Right lobe of liver (tissue), 6 donors: ENCODE measurements at places on chromosomes 5 and 9. TPM values are rescaled to one million over a fixed set of nuclear protein-coding genes. Genes with fewer than 3 reads are reported as not detected.

Gene PCDHB12
- total RNA-seq = 0.31 TPM

- H3K27me3 ChIP-seq = no peaks in the 10 kb centered on the region
- no peaks in the 10 kb centered on the region for H3K4me1 ChIP-seq
- no peak overlapping the region for H3K4me3 ChIP-seq
- no peak for DNase-seq
- no peak overlapping the region for H3K27ac ChIP-seq
Observed at GRCh38 chr5:142235050-142235797, 89.6 kb downstream of the SPRY4 start.

GRCh38 chr5:73966451-73966850 is 340.5 kb downstream of the ARHGEF28 start:
- no peaks in the 10 kb centered on the region for H3K36me3 ChIP-seq
- no peak overlapping the region for H3K4me3 ChIP-seq
- no peak overlapping the region for H3K27ac ChIP-seq

GRCh38 chr9:4970970-4971641 is 14.0 kb upstream of the JAK2 start:
- no peak overlapping the region for H3K4me3 ChIP-seq
- no peaks in the 10 kb centered on the region for H3K36me3 ChIP-seq
- H3K4me1 ChIP-seq = no peaks in the 10 kb centered on the region
- no peak for DNase-seq
- H3K27me3 ChIP-seq = no peaks in the 10 kb centered on the region
- H3K27ac ChIP-seq = no peak overlapping the region

DNA sequence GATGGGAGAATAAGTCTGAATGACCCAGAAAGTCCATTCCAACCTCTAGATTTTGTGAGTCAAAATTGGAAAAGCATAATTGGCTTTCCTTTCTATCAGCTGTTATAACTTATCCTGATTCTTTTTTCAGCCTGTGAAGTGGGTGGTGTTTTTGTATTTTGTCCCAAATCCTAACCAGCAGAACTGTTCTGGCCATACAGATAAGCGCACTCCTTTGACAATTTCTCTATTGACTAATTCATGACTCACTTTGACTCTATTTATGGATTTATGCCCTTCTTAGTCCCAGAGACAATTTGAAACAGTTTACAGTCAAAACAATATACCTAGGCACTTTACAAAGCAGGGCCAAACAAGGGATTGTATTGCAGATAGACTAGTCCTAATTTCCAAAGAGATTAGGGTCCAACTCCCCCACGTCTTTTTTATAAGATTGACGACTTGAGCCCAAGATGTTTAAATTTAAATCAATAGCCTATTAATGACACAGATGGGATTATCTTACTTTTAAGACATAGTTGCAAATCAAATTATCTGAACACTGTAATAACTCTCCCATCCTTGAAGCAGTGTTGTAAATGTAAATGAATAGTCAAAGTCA is 301.7 kb upstream of the SEMA6A start:
- H3K4me1 ChIP-seq = no peaks in the 10 kb centered on the region
- H3K27ac ChIP-seq = no peak overlapping the region
- DNase-seq = no peak

DNA sequence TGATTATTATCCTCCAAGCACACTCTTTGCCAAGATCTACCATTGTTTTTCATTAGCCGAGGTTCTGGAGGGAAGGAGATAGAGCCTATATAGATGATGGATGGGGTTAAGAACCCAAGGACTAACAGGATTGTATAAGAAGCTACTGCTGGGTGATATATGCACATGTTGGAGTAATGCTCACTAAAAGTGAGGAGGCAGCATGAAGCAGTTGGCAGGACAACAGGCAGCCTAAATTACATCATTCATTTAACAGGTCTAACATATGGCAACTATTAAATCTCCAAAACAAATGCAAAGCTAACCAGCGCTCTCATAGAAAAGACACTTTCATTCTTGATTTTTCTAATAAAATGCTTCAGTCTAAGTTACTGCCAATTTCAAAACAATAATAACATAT is 293.2 kb downstream of the EPB41L4A start:
- H3K27me3 ChIP-seq = no peaks in the 10 kb centered on the region
- no peak for DNase-seq
- H3K4me3 ChIP-seq = no peak overlapping the region
- no peak overlapping the region for H3K27ac ChIP-seq

Gene FOXD4L6
- total RNA-seq = not detected

Gene GIN1
- total RNA-seq = 5.2 TPM

- no peak overlapping the region for H3K27ac ChIP-seq
- no peaks in the 10 kb centered on the region for H3K27me3 ChIP-seq
- no peaks in the 10 kb centered on the region for H3K36me3 ChIP-seq
- H3K4me3 ChIP-seq = no peak overlapping the region
Observed at GRCh38 chr9:4226331-4227250, 73.3 kb downstream of the GLIS3 start.

- peaks cover 14% of the 10 kb centered on the region for H3K4me1 ChIP-seq
- no peak overlapping the region for H3K4me3 ChIP-seq
- H3K27me3 ChIP-seq = no peaks in the 10 kb centered on the region
- H3K27ac ChIP-seq = no peak overlapping the region
- H3K36me3 ChIP-seq = peaks cover 11% of the 10 kb centered on the region
Observed at GRCh38 chr9:135502873-135503321, 2.4 kb downstream of the MRPS2 start.

Gene OBP2B
- total RNA-seq = not detected

Gene CTSV
- total RNA-seq = not detected

- no peaks in the 10 kb centered on the region for H3K36me3 ChIP-seq
- no peak for DNase-seq
- no peaks in the 10 kb centered on the region for H3K27me3 ChIP-seq
- no peak overlapping the region for H3K27ac ChIP-seq
- H3K4me3 ChIP-seq = no peak overlapping the region
Observed at GRCh38 chr9:12849486-12850003, 74.7 kb downstream of the LURAP1L start.

Gene ENC1
- 4.5 TPM for total RNA-seq

- H3K4me1 ChIP-seq = no peaks in the 10 kb centered on the region
- no peak overlapping the region for H3K27ac ChIP-seq
- DNase-seq = no peak
Observed at GRCh38 chr5:73437101-73437776, 11.3 kb downstream of the FOXD1 start.

DNA sequence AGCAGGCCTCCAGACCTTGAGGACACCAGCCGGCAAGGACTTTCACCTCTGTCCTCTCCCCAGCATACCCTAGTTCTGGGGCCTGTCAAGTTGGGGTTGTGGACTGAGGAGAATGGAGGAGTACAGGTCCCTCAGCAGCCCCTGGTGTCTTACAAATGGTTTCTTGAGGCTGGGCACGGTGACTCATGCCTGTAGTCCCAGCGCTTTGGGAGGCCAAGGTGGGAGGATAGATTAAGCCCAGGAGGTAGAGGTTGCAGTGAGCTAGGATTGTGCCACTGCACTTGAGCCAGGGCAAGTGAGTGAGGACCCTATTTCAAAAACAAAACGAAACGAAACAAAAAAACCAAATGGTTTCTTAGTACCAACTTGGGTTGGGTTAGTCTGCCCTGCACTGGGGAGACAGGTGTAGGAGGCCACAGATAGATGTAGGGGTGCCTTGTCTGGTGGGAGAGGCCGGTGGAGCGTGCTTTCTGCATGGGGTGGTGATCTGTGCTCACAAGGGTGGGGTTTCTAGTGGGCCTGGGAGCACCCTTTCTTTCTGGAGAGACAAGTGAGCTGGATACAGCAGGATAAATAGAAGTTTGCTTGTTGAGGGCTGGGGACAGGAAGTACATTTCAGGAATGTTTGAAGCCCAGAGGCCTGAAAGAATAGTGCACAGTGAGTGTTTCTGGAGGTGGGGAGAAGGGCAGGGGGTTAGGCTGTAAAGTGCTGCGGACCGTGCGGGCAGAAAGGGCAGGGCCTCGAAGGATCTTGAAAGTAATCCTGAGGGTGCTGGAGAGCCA is 37.7 kb upstream of the PSD2 start:
- no peaks in the 10 kb centered on the region for H3K4me1 ChIP-seq
- DNase-seq = no peak
- no peak overlapping the region for H3K4me3 ChIP-seq
- H3K27ac ChIP-seq = no peak overlapping the region
- no peaks in the 10 kb centered on the region for H3K36me3 ChIP-seq
- H3K27me3 ChIP-seq = peaks cover 5% of the 10 kb centered on the region

Gene EHMT1
- 51.9 TPM for total RNA-seq

Gene ELAVL2
- total RNA-seq = not detected

Gene LCN10
- 0.39 TPM for total RNA-seq

GRCh38 chr5:95959888-95960666 is 1.6 kb downstream of the ELL2 start:
- no peaks in the 10 kb centered on the region for H3K27me3 ChIP-seq
- no peak for DNase-seq
- peak overlapping the region; percentile 100 for H3K27ac ChIP-seq

Gene SLC46A2
- 0.50 TPM for total RNA-seq

GRCh38 chr5:14739538-14739937 is 75.0 kb downstream of the OTULIN start:
- H3K36me3 ChIP-seq = peaks cover 11% of the 10 kb centered on the region
- peaks cover 7% of the 10 kb centered on the region for H3K4me1 ChIP-seq
- DNase-seq = no peak
- no peak overlapping the region for H3K27ac ChIP-seq

- H3K36me3 ChIP-seq = no peaks in the 10 kb centered on the region
- H3K4me1 ChIP-seq = no peaks in the 10 kb centered on the region
- DNase-seq = no peak
- H3K27me3 ChIP-seq = no peaks in the 10 kb centered on the region
- H3K4me3 ChIP-seq = no peak overlapping the region
- no peak overlapping the region for H3K27ac ChIP-seq
Observed at GRCh38 chr5:127299678-127300077, 9.1 kb downstream of the MEGF10 start.

- no peak for DNase-seq
- no peaks in the 10 kb centered on the region for H3K36me3 ChIP-seq
- H3K27ac ChIP-seq = no peak overlapping the region
- H3K4me3 ChIP-seq = no peak overlapping the region
- H3K27me3 ChIP-seq = no peaks in the 10 kb centered on the region
Observed at GRCh38 chr5:56147659-56148230, 85.4 kb downstream of the ANKRD55 start.

GRCh38 chr5:174288439-174288838 is 242.9 kb downstream of the NSG2 start:
- H3K36me3 ChIP-seq = no peaks in the 10 kb centered on the region
- H3K4me1 ChIP-seq = no peaks in the 10 kb centered on the region
- no peak overlapping the region for H3K4me3 ChIP-seq
- no peak overlapping the region for H3K27ac ChIP-seq

DNA sequence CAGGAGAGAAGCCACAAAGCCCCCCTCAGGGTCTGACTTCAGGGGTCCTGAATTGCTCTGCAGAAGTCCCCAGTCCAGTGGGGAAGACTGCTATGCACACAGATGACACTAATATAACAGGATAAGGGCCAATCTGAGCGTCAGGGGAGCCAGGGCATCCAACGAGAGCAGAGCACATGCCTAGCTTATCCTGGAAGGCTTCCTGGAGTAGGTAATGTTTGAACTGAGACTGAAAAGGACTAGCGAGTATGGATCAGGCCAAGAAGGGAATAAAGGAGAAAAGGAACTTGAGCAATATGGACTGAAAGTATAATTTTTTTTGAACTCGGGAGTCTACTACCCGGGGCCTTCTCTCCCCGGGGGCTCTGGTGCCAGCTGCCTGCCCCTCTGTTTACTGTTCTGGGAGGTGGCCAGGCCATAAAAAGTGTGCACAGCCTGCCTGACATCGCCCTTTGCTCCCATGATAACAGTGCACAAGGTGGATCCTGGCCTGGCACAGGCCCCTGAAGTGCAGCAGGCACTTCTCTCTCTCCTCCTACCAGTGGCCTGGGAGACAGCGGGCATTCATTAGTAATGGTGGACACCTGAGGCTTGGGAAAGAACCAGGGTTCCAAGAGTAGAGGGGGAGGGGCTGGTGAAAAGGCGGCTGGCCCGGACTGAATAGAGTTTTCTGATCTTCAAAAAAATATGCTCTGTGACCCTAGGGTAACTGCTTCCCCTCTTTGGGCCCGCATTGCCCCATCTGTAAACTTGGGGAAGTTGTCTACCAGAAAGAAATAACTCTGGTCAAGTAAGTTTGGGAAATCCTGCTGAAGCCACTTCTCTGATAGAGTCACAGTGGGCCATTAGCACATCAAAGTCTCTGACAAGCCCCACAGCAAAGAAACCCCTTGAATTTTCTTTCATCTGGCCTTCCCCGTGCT is 4.6 kb upstream of the SLC6A7 start:
- DNase-seq = peak; percentile 84
- no peaks in the 10 kb centered on the region for H3K27me3 ChIP-seq
- peaks cover 16% of the 10 kb centered on the region for H3K4me1 ChIP-seq

- no peaks in the 10 kb centered on the region for H3K27me3 ChIP-seq
- peak; percentile 70 for DNase-seq
- no peak overlapping the region for H3K27ac ChIP-seq
- H3K4me1 ChIP-seq = no peaks in the 10 kb centered on the region
Observed at GRCh38 chr9:126471084-126471624, 142.6 kb upstream of the LMX1B start.

Gene SLC1A1
- total RNA-seq = 82.7 TPM

- DNase-seq = no peak
- no peaks in the 10 kb centered on the region for H3K27me3 ChIP-seq
- H3K4me3 ChIP-seq = peak overlapping the region; percentile 60
- peak overlapping the region; percentile 87 for H3K27ac ChIP-seq
Observed at GRCh38 chr9:114155995-114156656, 789 bp downstream of the COL27A1 start.

GRCh38 chr9:136554870-136555269 is 9.0 kb upstream of the NOTCH1 start:
- no peaks in the 10 kb centered on the region for H3K27me3 ChIP-seq
- H3K36me3 ChIP-seq = no peaks in the 10 kb centered on the region
- peak overlapping the region; percentile 15 for H3K27ac ChIP-seq
- peak; percentile 83 for DNase-seq

DNA sequence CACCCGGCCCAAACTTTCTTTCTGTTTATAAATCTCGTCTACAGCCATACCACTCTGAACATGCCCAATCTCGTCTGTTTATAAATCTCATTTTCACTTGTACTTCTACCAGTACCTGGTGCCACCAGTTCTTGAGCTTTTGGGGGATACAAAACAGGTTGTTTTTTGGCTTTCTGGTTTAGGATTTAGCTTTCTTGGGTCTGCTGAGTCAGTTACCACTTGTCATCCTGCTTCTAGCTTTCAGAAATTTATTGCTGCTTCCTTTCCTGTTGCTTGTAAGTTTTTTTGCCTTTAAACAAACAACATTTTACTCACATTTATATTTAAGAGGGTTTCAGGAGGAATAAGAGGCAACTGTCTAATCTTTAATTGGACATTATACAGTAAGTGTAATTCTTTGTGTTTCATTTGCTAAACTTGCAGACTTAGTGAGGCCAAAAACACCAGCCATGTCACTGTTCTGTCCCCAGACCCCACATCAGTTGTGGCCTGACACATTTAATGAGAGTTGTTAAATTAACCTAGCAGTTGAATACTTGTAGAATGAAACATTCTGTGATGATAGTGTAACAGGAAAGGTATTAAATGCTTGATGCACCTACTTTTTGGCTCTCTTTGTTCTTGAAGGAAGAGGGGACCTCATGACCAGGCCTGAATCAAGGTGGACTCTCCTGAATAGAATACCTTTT is 11.8 kb downstream of the NDFIP1 start:
- H3K4me1 ChIP-seq = peaks cover 25% of the 10 kb centered on the region
- DNase-seq = no peak
- no peak overlapping the region for H3K4me3 ChIP-seq
- no peaks in the 10 kb centered on the region for H3K36me3 ChIP-seq
- H3K27ac ChIP-seq = no peak overlapping the region
- no peaks in the 10 kb centered on the region for H3K27me3 ChIP-seq
